Caudate nucleus (tissue), 63 donors: ENCODE measurements at places on chromosomes 7 and 10.

DNA sequence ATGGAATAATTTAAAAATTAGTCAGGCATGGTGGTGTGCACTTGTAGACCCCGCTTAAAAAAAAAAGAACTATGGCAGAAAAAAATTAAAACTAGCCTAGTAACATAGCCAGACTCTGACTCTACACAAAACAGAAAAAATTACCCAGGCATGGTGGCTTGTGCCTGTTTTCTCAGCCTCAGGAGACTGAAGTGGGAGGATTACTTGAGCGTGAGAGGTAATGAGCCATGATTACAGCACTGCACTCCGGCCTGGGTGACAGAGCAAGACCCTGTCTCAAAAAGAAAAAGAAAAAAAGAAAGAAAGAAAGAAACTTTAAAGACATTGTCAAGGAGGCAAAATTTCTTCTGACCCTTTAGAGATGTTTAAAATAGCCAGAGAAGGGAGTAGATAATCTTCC lies 109.0 kb upstream of the TMEM106B start:
- DNase-seq = no peak

DNA sequence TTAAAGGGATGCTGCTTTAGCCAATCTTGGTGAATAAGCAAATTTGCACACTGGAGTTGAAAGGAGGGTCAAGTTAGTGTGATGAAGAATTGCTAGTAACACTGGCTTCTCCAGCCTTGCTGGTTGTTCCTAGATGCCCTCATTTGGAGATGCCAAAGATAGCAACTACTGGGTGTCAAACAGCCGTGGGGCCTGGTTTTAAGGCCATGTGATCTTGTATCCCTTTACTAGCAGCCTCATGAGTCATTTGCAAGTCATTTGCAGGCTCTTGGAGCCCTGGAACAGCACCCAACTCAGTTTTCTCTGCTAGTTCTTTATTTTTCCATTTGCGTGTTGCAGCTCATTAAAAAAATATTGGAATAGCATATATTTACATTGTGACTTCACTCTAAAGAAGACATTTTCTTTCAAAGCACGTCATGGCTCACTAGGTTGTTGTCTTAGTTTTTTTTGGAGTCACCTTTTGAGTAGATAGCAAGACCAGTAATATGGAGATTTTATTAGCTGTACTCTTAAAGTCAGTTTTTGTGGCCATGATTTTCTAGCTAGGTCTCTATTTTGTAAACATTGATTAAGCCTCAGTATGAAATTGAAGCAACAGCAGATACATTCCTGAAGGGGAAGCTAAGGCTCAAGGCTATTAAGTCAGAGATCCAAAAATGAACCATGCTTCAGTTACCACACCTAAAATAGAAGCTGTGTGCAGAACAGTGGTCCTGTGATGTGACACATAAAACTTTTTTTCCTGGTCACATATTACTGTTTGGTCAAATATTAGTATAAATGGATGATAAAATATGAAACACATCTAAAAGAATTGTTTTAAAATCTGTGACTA lies 1.3 kb downstream of the LSMEM1 start:
- DNase-seq = peak; percentile 17

DNA sequence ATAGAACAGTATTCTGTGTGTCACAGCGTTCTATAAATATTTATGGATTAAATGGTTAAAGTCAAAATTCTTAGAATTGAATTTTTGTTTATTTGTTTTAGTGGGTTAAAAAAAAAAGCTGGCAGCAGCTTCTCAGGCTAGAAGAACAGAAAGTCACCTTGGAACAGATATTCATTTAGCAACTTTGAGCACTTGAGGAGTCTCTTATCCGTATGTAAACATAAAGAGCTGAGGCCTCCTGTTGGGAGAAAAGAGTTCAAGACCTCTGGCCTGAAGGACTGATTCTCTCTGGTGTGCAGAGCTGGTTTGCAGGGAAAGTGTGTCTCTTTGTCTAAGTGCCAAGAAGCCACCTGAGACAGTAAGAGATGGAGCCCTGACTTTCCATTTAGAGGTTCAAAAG lies 109.9 kb downstream of the HERPUD2 start:
- no peak for DNase-seq

GRCh38 chr7:121578669-121579068 lies 182.6 kb upstream of the FAM3C start:
- DNase-seq = no peak

GRCh38 chr7:157056957-157057902 lies 46.8 kb upstream of the MNX1 start:
- DNase-seq = no peak

DNA sequence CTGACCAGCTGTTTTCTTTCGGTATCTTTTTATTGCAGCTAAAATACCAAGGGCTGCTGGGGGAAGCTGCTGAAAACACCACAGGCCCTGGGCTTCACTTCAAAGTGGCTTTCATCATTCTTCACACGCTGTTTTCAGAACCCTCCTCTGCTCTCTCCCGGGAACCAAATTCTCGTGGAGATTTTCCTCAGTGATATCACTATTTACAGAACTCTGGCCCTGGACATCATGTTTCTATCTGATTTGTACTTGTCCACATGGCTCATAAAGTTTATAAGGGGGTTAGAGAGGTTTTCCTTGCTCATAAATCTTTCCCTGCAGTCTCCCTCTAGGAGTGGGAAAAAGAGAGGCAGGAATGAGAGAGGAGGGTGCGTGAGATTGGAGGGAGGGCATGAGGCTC lies 177.4 kb upstream of the NPVF start:
- no peak for DNase-seq

DNA sequence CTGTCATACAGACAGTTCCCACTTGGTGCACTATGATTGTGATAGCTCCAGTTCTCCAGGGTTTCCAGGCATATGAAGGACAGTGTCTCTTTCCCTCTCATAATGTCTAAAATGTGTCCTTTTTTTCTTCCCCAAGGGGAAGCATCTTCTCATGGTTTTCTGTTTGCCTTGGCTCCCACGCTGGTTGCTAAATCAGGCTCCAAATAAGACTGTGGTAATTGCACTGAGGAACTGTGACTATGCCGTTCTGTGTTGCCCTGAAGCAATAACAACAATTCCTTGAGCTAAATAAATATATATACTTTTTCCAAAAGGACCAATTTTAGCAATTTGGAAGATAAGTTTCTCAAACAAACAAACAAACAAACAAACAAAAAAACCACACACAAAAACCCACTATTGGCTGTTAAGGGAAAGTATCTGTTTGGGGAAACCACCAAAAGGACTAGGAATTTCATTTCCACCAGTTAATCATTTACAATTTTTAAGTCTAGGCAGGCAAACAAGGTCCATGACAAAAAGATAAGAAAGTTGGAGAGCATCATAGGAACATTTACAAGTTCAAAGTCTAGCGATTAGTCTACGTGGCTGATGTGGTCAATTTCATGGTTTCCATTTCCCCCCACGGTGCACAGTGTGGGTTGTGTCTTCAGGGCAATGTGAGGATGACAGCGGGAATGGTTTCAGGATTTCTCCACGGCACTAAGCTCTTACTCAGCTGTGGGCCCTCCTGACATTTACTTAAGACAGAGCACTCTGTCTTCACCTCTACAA lies 62.4 kb downstream of the THNSL1 start:
- DNase-seq = no peak

DNA sequence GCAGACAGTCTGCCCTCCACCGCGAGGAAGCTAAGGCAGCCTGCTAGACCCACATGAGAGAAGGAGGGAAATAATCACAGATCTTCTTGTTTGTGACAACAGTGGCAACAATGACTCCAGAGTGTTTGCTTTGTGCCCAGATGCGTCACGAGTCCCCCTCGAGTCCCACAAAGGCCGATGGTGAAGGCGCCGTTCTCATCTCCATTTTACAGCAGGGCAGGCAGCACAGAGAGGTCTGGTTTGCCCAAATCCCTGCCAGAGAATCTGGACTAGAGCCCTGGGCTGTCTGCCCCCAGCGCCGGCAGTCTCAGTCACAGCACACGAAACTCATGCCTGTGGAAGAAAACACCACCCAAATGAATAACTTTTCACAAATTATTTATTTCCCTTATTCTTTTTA lies 38.1 kb downstream of the KIAA1549 start:
- DNase-seq = no peak

GRCh38 chr10:93566435-93567276 lies at the start of gene FFAR4:
Gene FFAR4 (plus strand): TSS chr10:93566665. CDS start chr10:93566721, 56 bp downstream.
- peak; percentile 17 for DNase-seq

GRCh38 chr10:26389533-26389932 lies 48.6 kb upstream of the APBB1IP start:
- DNase-seq = no peak

DNA sequence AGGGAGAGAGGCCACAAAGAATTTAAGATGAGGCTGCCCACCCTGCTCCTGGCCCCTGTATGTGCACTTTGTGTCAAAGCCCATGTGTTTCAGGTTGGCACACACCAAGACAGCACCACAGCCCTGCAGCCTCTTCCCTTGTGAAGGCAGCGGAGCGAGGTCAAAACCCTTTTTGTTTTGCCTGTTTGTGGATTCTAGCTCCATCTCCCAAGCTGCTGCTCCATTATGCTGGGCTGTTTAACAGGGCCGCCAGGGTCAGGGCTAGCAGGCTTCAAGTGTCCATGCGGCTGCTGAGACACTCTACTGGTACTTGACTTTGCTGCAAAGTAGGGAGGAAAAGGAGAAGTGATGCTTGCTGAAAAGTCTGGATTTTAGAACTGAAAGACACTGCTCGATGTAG lies 142.3 kb upstream of the EFCAB10 start:
- peak; percentile 7 for DNase-seq

DNA sequence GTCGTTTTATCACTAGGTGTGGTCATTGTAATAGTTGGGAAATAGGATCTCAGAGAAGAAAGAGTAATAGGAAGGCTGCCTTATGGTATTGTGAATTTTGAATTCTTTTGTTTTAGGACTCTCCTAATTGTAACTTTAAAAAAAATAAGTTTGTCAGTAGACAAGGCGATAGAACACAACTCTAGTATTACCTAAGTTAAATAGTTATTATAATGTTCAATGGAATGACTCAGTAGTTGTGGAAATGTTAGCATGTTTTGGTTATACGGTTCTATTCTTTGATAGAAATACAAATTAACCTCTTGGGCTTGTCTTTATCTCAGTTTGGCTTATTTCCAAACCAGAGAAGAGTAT lies 1.4 kb downstream of the DNAH11 start:
- no peak for DNase-seq

DNA sequence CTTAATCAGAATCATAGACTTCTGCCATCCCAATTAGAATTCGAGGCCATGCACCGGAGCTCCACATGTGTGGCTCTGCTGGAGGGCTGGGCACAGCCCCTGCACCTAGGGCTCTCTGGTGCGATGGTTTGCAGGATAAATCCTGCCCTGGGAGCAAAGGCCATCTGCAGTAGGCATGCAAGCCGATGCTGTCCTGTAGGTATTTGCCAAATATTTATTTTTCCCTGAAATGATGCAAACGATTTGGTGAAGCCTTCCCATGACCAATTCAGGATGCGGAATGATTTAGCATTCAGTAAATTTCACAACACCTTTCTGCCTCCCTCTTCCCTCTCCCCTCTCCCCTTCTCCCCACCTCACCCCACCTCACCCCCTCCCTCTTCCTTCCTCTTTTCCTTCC lies 170.6 kb downstream of the EBF3 start:
- DNase-seq = no peak

DNA sequence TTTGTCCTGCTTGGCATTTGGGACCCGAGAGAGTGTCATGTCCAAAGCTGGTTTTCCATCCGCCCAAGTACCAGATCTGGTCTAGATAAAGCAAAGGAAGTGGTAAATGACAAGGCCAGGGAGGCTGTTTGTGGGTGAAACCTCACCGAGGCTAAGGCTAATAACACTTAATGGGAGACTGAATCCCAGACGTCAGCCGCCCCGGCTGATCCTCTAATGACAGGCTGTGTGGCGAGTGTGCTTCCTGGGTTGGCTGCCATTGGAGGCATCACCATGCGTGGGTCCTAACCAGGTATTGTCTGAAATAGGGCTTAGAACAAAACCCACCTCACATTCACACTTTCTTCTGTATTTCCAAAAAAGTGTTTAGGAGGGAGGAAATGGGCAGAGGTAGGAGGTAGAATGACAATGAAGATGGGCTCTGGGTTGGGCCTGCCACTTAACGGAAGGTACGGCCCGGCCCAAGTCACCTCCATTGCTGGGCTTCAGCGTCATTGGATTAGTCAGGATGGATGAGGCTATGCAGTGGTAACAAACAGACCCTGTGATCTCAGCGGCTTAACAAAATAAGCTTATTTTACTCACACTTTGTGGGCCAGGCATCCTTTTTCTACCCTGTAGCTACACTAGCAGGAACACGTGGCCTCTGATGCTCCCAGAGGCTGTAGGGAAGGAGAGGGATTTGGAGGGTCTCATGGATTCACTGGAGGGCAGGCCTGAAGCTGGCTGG lies 59.7 kb downstream of the PROSER2 start:
- no peak for DNase-seq

- DNase-seq = no peak
Observed at GRCh38 chr7:22694597-22695207, 32.3 kb upstream of the IL6 start.

DNA sequence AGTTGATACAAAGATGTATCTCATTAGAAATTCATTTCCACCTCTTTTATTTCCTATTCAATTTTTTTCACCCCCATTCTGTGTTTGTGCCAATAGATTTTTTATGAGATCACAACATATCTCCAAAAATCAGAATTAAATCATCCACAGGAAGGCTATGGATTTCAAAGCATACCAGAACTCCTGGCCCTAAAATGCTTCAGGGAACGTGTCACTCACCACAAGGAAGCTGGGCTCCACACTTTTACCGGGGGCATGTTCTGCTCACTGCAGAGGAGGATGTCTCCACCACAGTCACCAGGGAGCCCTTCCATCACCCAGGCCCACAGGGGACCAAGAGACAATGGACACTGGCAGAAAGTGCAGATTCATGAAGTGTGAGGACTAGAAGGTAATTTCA lies 456.8 kb downstream of the KCNMA1 start:
- DNase-seq = no peak

DNA sequence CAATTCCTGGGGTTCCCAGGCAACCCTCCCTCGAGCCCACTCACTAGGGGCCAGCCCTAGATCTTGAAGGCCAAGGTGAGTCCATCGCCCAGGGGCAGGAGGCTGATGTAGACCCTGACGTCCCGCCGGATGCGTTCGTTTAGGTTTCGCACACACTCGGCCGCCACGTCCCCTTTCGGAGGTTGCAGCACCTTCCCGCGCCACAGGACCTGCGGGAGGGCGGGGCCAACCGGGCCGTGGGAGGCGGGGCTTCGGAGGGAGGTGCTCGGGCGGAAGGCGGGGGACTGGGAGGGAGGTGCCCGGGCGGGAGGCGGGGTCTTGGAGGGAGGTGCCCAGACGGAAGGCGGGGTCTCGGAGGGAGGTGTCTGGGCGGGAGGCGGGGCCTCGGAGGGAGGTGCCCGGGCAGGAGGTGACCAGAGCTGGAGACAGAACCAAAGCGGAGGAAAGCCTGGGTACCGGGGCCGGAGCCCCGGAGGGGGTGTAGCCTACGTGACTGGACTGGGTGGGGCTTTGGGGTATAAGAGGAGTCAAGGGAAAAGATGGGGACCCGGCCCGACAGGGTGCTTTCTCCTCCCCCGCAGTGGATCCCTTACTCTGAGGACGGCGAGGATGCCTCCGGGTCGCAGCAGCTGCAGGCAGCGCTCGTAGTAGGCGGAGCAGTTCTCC lies 1.6 kb downstream of the COMTD1 start:
- DNase-seq = peak; percentile 61
